ENCODE measurements at places on chromosomes 1 and 21.

- no peak for DNase-seq
Observed at GRCh38 chr1:229557200-229557850, 1.2 kb downstream of the ABCB10 start.

- no peak for DNase-seq
Observed at GRCh38 chr1:197464044-197464443, 196.0 kb downstream of the CRB1 start.

GRCh38 chr1:38055965-38056364, 9.4 kb upstream of the POU3F1 start:
- DNase-seq = no peak

DNA sequence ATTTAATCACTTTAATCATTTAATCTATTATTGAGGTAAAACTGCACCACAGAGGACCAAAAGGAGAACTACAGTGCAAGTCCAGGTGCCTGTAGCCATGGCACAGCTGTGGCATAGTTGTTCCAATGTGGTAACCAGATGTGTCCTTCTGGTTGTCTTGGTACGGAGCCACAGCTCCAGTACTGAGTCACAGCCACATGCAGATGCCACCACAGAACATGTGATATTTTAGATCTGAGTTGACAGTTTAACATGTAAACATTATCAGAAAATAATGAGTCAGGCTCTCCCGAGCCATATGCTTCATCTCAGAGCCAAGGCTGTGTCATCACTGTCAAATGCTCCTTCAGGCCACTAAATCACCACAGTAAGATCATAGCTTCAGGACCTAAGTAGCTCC, 56.4 kb upstream of the RGS7 start:
- no peak for DNase-seq

DNA sequence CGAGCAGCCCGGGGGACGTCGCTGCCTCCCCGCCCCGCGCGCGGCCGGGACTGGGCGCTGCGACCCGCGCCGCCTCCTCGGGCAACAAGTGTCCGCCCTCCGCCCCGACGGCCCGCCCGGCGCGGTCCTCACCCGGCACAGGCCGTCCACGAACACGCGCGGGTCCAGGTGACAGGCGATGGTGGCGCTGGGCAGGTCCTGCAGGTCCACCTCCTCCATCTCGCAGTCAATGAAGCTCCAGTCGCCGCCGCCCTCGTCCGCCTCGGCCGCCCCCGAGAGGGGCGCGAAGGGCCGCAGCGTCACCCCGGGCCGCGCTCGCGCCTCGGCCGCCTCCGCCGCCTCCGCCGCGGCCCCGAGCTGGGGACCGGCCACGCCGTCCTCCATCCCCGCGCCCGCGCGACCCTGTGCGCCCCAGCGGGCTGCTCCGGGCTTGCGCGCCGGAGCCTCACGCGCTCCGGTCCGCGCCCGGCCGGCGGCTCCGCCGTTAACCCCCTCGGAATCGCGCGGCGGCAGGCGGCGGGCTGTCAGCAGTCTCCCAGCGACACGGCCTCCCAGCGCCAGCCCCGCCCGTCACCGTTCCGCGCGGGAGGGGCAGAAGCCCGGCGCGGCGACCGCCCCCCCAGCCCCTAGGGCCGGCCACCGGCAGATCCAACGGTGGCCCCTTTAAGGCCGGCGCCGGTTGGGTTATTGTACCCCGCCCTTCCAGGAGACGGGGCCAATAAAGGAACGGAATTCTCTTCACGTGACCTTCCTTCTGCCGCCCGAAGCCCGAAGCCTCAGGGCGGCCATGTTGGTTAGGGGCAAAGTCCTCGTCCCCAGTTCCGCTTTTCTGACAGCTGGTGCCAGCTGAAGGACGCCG, at the start of gene RCAN1:
Gene RCAN1 (minus strand): TSS at position 486 of the 859 bp plus-strand sequence. CDS start 102 bp downstream, at position 384.
- DNase-seq = peak; percentile 56

GRCh38 chr1:166170075-166170474, 3.3 kb upstream of the FAM78B start:
- DNase-seq = no peak

GRCh38 chr1:69163241-69163640, 404.5 kb upstream of the LRRC7 start:
- DNase-seq = no peak

DNA sequence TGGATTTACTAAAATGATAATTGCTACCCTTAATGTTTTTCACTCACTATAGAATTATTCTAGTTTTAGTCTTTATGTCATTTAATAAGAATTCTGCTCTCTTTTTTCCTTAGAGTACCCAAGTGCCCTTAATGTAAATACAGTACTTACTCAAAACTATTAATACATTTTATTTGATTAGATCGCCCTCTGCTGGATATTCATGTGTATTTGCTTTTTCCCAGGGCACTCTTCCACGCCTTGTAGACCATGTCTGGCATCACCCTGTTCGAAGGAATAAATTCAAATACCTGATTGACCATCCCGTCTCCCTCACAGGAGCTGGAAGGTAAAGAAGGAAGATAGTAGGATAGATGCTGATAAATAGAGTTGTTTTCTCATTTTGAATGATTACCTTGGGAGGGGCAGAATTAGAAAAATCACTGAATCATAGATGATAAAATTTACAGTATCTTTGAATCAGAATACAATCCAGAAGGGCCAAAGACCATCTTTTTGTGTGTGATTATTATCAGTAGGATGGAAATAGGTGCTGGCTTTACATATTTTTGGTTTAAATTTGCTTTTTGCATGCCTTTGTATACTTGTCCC, 4.1 kb downstream of the AXDND1 start:
- DNase-seq = no peak

- no peak for DNase-seq
Observed at GRCh38 chr1:84991097-84991920, 5.6 kb downstream of the MCOLN2 start.

DNA sequence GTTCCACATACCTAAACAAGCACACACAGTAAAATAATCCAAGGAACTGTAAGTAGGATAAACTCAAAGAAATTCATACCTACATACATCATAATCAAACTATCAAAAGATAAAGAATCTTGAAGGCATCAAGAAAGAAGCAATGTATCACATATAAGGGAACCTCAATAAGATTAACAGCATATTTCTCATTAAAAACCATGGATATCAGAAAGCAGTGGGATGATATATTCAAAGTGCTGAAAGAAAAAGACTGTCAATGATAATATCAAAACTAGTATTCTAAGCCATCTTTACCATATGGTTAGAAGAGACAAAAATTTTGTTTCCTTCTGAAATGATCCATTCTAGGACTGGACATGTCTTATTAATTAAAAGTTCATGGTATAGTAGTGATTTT, 37.1 kb upstream of the ADAM30 start:
- no peak for DNase-seq

DNA sequence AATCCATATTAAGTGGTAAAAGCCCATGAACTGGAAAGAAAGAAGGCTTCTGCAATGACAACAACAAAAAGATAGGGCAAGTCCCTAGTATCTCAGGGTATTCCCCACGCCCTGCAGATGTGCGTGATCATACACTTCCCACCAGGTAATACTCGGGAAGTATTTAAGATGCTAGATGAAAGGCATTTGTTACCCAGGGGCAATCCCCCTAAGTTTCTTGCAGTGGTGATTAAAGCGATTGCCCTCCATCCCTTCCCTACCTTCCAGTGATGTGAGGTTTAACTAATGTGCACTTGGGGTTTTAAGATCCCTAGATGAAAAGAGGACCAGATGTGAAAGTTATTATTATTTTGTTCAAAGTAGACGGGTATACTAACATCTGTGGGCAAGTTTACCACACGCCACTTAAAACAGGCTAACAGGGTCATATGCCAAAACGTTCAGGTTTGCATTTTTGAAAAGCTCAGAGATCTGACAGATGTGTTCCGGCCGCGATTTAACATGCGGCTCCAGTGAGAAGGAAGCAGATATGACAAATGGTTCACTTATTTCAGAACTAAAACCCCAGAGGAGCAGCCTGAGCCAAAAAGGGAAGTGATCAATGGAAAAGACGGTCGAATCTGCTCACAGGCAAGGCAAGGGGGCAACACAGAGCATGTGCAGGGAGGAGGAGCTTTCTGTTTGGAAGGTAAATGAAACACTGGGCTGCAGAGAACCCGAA, 17.4 kb downstream of the TIAM1 start:
- no peak for DNase-seq

DNA sequence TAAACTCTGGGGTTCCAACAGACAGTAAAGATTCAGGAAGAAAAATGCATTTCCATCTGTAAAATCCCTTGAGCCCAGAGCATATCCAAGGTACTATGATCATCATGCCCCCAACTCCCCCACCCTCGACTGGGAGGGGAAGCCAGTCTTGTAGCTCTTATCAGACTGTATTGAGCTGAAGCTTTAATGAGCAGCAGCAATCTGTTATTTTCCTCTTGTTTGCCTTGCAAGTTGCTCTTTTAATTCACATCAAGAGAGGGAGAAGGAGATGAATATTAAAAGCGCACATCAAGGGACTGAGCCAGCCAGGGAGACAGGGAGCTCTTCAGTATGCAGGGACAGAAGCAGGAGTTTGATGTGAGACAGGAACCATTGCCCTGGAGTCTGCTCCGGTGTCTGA, 52.5 kb upstream of the KCNA3 start:
- no peak for DNase-seq

GRCh38 chr1:97350662-97351061, 570.2 kb downstream of the DPYD start:
- no peak for DNase-seq

DNA sequence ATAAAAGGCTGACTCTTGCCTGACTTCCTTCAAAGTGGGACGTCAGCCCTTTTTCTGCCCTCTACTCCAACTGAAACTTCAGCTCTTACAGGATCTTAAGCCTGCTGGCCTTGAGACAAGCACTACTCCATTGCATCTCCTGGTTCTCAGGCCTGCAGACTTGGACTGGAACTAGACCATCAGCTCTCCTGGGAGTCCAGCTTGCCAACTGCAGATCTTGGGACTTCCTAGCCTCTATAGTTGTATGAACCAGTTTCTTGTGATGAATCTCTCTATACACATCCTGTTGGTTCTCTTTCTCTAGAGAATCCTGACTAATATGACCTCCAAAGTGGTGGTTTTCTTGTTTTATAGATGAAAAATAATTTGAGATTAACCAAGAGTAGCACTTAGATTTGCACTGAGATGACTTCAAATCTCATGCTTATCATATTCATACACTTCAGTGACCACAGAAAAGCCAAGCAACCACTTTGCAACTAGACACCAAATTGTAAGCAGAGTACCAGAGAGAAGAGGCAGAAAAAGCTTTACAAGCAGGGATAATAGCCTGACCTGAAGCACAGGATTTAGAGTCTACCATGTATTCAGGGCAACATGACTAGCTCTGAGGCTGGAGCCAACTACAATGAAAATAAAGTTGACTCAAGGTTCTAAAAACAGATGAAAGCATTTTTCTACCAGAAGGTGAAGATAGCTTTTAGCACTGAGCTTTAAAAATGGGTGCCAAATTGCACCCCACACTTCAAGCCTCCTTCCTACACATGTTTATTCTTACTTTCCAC, 661.3 kb upstream of the USP24 start:
- no peak for DNase-seq

DNA sequence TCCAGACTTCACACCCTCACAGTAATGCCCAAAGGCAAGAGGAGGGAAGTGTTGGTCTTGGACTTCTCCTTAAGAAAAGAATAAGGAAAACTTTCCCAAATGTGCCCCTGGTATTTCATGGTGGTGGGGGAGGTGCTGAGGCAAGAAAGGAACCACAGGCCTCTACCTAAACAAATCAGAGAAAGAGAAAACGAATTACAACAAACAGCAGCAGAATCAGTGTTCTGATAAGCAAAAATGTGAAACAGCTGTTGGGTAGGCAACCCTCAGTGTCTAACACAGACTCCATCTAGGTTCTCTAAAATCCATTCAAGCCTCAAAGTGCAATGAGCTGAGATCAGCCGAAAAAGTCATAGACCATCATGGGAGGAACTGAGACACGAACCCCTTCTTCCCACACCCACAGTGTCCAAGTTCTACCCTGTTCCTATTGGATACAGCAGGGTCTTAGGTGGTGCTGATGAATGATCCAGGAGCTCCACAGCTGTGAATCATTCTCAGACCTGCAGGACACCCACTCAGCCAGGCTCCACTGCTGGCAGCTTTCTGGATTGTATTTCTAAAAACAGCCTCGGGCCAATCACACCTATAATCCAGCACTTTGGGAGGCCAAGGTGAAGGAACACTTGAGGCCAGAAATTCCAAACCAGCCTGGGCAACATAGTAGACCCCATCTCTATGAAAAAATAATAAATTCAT, 149.1 kb downstream of the PLPP3 start:
- no peak for DNase-seq

DNA sequence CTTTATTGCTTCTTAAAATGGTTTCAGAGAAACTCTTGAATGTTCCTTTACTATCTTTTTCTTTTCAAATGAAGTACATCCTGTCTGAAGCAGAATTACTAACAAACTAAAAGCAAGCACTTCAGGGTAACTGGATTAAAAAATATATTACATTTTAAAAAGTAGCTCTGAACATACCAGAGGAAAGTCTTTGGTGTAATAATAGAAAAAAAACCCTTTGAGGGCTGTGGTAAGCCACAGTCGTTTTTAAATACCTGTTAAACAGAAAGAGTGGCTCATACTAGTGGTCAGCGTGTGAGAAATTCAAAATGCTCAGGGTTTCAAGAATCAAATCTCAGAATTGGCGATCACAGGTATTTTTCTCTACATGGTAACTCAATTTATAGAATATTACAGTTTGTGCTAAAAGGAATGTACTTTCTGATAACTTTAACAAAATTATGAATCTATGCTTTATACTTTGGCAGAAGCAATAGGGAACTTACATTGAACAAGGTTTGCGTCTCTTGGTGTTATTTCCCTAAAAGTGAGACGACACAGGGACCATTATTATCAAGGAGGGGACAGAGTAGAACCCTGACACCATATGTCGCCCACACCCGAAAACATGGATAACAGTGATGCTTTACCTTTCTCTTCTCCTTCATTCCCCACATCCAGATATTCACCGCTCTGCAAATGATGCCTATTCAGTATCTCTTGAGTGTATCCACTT, 97.0 kb upstream of the DPH5 start:
- DNase-seq = no peak

- no peak for DNase-seq
Observed at GRCh38 chr1:246602194-246602593, 35.9 kb downstream of the CNST start.

- peak; percentile 28 for DNase-seq
Observed at GRCh38 chr1:36400825-36401601, 3.3 kb upstream of the LSM10 start.

DNA sequence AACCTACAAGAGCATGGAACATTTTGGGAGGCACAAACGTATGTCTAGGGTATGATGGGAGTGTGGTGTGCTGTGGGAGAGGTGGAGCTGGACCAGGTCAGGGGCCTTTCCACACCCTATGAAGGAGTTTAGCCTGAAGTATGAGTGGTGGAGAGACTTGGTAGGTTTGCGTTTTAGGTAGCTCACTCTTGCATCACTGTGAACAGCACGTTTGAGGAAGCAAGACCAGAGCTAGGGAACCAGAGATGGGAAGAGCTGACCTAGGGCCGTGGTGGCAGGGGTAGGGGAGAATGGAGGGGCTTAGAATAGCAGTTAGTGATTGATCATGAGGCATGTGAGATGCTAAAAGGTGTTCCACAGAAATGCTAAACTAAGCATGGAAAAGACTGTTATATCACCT, 25.1 kb upstream of the ZFP69B start:
- no peak for DNase-seq

GRCh38 chr1:205748403-205749233, 1.4 kb downstream of the NUCKS1 start:
- no peak for DNase-seq
